Inflammatory macrophage treated with lipopolysaccharide for 1 hour (primary cell): ENCODE measurements at places on chromosomes 6 and 20.

DNA sequence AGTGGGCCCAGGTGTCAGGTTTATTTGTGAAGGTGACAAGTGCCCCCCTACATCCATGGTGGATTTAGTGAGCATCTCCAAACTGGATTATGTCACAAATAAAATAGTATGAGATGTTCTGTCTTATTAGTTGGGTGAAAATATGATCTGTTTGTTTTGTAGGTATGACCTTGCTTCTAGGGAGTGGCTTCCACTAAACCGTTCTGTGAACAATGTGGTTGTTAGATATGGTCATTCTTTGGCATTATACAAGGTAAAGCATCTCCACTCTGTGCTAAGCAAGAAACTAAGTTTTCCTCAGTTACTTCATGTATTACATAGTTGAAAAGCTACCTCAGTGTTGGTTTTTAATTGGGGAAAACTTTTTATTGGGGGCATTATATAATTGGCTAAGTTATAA lies 88.4 kb downstream of the ATRN start:
- no peak for DNase-seq

- DNase-seq, result no peak
Measured at GRCh38 chr6:169854083-169854725, 102.8 kb downstream of the ERMARD start.

- no peak for DNase-seq
Measured at GRCh38 chr20:25058051-25058846, at the start of gene ACSS1. Gene ACSS1 (minus strand): TSS chr20:25058139. CDS start chr20:25058102, 37 bp downstream.

DNA sequence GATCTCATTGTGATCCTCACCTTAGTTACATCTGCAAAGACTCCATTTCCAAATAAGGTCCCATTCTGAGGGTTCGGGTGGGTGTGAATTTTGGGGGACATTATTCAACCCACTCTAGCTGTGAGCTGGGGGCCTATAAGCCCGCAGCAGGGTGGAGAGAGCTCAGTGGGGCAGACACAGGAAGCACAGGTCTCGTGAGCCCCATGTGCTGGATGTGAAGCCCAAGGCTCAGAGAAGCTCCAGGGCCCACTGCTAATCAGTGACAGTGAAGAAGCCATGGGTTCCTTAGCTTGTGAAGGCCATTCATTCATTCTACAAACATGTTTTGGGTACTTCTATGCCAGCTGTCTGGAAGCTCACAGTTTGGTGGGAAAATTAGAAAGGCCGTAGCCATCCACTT lies 47.5 kb downstream of the CHMP4B start:
- DNase-seq, result no peak
